ENCODE measurements at places on chromosomes 16 and 17. TPM values are rescaled to one million over a fixed set of nuclear protein-coding genes. Genes with fewer than 3 reads are reported as not detected.

Gene XAF1
- 19.7 TPM for total RNA-seq

- no peak for DNase-seq
Measured at GRCh38 chr17:50630524-50631194, 4.0 kb upstream of the ABCC3 start.

DNA sequence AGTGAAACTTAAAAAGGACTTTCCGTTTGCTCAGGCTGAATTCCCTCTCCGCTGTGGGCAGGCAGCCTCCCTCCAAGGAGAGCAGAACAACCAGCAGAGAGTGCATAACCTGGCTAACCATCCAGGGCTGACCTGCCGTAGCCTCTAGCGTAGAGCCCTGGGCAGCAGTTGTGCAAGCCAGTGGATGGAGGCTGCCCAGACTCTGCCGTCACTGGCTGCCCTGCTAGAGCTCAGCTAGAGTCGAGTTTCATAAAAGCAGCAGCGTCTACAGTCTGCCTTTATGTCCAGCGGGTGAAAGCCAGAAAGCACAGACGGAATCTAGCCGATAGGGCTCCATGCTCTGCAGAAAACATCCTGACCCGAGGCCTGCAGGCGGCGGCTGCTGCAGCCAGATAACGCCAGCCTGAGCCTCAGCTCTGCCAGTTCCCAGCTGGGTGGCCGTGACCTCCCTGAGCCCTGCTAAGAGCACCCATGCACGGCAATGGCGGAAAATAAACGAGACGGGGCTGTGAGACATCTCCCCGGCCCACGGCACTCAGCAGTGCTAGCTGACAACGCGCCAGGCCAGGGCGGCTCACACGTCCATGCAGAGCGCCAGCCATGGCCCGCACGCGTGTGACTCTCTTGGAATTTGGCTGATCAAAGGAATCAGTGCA, 231.3 kb downstream of the ENGASE start:
- no peak for DNase-seq

GRCh38 chr17:32493976-32494513, 7.3 kb downstream of the CDK5R1 start:
- DNase-seq: no peak

GRCh38 chr16:3988011-3988410, 107.5 kb upstream of the CREBBP start:
- no peak for DNase-seq

DNA sequence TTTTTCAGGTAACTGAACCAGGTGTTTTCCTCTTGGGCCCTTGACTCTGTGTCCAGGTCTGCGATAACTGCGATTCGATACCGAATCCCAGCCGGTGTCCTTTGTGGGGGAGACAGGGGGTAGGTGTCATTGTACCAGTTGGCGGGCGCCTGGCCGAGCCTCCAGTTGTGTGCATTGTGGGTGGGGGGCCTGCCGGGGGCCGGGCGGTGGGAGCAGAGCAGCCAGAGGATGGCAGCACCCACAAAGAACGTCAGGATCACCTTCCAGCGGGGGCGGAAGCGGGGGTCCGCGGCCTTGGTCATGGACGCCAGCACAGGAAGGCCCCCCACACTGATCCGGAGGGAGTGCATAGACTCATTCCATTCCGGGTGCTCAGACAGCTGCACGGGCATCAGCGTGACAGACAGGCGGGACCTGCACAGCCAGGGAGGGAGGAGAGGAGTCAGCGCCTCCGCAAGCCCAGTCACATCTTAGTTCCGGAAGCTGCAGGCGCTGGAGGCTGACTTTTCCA, 12.3 kb downstream of the CANT1 start:
- no peak for DNase-seq

DNA sequence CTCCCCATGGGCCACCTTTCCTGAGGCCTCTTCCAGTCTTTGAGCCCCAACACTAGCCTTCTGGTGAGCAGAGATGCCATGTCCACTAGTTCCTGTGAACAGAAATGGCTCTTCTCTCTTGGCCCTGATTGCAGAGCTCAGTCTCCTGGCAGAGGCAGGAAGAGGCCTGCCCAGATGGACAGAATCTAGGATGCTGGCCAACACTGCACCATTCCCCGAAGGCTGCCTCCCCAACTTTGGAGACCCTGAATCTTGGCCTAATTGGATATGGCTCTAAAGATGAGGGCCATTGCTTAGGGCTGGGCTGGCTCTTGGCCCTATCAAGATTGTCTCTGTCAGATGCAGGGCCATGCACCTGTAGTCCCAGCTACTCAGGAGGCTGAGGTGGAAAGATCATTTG, 18.0 kb upstream of the DYNLL2 start:
- DNase-seq: no peak

Data from tongue (tissue), 3 donors.